Right ventricle myocardium inferior (tissue), 1 donor: ENCODE measurements at places on chromosomes 1 and 21.

DNA sequence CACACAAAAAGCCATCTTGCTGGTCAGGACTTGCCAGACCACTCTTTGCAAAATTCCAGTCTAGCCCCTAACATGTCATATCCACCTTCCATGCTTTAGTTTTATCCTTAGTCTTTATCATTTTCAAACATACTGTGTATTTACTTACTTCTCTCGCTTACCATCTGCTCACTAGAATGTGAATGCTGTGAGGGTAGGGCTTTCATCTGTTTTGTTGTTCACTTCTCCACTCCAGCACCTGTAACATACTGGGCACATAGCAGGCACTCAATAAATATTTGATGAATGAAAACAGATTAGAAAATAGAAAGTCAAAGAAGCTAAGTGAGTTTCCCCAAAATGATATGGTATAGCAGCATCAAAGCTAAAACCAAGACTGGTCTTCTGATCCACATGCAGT is 79.9 kb downstream of the OLFML2B start:
- DNase-seq = no peak

DNA sequence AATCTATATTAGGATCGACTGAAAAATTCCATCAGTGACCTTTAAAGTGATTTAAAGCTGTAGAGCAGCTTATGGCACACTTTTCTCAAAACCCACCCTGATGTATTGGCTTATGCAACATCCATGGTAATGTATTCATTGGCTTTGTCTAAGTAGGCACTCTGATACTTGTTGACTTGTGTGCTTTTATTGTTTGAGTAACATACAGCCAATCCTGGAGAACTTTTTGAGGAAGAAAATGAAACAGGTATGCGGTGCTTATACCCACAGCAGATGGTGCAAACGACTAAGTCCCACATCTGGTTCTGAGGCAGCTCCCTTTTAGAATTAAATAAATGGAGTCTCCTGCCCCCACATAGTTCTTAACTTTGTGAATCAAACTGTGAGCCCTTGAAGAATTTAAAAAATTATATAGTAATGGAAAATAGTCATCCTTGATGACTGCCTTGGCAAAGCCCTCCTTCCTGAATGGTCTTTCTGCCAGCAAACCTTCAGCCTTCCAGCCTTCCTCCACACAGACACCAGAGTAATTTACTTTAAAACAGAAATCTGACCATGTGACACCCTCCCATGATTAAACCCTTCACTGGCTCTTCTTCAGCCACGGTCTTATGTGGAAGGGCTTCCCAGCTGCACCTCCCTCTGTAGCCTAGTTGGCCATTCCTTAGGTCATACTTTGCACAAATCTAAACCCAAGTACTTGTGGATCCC is 116.0 kb downstream of the BCAR3 start:
- DNase-seq = no peak

- DNase-seq = no peak
These were observed 24.8 kb downstream of the ATPAF1 start for GRCh38 chr1:46643368-46643775.

GRCh38 chr21:43957611-43958362 is 54.3 kb upstream of the TRAPPC10 start:
- DNase-seq = no peak

- DNase-seq = no peak
These were observed 4.2 kb downstream of the SPRR1B start for GRCh38 chr1:153035211-153035610.

GRCh38 chr1:234148350-234148749 is 224.9 kb upstream of the COA6 start:
- DNase-seq = no peak

GRCh38 chr21:44739316-44739715 is 27.9 kb upstream of the TSPEAR start:
- DNase-seq = no peak
